ENCODE measurements at places on chromosomes 4 and X. TPM values are rescaled to one million over a fixed set of nuclear protein-coding genes. Genes with fewer than 3 reads are reported as not detected.

DNA sequence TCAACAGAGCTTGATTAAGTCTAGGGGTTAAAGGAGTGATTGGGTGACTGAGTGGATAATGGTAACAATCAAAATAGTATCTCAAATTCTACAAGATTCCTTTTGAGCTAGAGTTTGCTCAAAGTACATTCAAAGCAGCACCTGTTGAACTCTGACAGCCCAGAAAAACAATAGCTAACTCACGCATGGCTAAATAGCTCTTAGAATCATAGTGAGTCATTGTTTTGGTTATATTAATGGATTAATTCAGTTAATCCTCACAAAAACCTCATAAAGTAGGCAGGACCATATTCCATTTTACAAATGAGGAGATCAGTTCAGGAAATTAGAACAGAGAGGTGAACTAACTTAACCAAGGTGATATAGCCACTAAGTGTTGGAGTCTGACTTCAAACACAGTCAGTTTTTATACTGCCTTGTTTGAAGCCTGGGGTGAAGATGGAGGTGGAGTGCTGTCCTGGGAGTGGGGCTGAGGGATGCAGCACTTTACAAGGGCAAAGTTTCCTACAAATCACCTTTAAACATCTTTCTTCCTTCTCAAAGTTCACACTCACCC is 35.9 kb upstream of the PPM1K start:
- DNase-seq: peak; percentile 45

DNA sequence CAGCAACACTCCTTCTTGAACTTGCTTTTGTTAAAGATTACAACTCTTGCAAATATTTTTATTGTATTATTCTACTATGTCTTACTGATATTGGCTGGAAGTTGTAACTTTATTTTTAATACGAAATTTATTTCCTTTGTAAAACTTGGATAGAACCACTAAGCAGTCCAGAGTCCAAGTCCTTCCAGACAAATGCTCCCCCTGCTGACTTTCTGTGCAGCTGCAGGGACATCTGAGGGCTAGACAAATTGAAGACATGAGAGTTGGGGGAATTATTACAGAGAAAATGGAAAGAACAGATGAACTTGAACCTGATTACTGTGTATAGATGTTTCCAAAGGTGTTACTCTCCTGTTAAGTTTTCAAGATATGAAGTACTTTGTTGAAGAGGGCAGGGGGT is 238.8 kb downstream of the GRIA3 start:
- DNase-seq: peak; percentile 27

DNA sequence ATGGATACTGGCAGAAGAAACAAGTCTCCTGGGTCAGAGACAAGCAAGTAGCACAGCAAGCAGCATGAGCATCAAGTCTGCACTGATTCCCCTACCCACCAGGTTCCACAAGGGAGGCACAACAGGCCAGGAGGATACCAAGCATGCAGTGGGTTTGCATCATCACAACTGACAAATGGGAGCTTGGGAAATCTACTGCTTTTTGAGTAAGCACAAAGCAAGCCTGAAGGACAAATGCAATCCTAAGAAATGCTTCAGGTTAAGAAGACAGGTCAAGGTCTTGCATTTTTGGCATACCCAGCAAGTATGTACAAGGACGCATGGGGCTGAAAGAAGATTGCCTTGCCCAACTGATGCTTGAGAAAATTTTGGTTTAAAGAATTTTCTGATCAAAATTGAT is 279.6 kb downstream of the PDGFC start:
- DNase-seq: no peak

DNA sequence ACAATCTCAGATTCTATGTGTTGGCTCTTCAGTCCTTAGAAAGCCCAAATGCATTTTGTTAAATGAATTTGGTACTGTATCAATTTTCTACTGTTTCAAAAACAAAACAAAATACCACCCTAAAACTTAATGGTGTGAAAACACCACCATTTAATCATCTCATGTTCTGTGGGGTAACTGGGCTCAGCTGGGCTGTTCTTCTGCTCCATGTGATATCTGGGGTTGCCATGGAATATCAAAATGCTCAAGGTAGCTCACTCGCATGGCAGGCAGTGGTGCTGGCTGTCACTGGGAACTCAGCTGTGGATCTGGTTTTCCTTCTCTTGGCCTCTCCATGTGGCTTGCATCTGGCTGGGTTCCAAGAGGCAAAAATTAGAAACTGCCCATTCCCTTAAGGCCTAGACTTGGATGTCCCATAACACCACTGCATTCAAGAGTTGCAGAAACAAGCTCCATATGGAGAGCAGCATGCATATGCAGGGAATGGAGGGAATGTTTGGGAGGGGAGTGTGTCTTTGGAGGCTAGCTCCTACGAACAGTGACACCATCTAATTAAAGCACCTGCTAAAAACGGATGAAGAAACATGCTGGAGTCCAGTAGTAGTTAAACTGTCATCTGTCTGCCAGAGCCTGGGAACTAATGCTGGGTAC is 279.2 kb downstream of the STK32B start:
- DNase-seq: no peak

C4orf54 gene
- total RNA-seq: not detected

GATA1 gene
- not detected for total RNA-seq

All from mammary epithelial cell (primary cell).